ENCODE measurements at places on chromosomes 2 and 18.

DNA sequence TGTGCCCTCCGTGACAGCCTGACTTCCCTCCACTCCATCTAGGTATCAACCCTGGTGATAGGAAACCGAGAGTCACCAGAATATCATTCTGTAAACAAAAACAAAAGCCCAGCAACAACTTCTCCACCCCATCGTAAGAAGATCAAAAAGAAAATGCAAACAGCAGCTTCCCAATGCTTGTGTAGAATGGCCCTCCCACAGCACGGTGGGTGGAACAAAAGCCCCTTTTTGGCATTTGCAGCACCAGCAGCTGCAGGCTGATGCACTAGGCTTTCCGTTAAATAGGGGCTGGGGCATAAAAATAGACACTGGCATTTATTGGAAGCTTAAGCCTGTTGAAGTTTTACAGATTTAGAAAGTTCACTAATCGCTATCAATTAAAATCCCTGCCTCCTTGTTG, 513.0 kb downstream of the GALR1 start:
- no peak for DNase-seq

DNA sequence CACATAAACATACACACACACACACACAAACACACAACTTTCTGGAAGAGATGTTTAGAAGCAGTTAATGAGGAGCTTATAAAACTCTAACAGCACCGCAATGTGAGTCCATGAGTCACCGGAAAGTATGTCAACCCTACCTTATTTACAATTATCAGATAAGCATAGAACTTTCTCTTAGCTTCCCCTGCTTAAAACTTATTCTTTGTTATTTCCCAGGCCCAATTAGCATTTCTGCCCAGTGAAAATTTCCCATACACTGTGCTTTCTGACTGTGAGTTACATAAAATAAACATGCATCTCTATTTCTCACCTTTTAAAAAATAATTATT, 737.6 kb downstream of the LRP1B start:
- DNase-seq = no peak

- DNase-seq = no peak
Measured at GRCh38 chr18:61657066-61657732, 235.6 kb downstream of the RNF152 start.

GRCh38 chr18:22283397-22283796, 114.0 kb downstream of the GATA6 start:
- no peak for DNase-seq

DNA sequence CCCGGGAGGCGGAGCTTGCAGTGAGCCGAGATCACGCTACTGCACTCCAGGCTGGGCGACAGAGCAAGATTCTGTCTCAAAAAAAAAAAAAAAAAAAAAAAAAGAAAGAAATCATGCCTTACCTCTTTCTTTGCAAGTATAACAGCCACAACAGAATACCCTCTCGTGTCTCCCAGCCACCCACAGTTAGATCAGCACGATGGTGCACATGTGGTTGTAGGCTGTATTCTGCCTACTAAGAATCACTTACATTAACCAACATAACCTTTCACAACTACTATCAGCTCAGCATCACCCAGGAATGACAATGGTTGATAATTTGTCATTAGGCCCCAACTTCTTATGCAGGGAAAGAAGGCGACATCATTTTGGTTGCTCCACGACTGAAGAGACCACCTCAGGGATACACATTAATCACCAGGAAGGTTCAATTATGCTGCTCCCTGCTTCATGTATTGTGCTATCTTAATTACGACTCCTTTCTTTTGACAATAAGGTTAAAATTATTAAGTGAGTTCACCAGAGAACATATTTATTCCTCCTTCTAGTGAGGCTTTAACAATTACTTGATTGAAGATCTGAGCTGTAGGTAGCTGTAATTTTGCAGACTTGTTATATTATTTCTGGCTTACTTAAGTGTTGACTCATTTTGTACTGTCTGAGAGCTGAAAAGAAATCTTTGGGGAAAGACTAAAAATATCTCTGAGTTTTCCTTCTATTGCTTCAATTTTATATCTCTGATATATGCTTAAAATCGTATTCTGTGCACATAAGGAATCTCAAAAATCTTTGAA, 120.1 kb downstream of the LRP1B start:
- DNase-seq = no peak
